Bronchial epithelial cell (primary cell): ENCODE measurements at places on chromosomes 13 and 19.

DNA sequence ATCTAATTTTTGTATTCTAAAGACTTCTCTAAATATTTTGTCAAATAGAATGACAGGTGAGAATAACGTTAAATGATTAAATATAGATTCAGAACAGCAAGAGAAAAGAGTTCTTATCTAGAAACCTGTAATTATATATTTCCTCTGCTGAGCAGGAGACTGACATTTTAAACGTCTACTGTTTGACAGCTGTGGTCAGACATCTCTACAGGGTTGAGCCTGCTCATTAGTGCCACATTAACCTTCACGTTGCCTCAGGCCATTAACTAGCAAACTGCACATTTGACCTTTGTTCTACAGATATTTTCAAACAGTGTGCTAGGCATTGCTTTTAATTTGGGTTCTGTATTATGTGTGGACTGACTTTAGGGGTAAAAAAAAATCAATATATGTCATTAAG lies 347.5 kb downstream of the GPC5 start:
- DNase-seq: no peak

GRCh38 chr13:41708713-41709112 lies 251.4 kb downstream of the RGCC start:
- no peak for DNase-seq

DNA sequence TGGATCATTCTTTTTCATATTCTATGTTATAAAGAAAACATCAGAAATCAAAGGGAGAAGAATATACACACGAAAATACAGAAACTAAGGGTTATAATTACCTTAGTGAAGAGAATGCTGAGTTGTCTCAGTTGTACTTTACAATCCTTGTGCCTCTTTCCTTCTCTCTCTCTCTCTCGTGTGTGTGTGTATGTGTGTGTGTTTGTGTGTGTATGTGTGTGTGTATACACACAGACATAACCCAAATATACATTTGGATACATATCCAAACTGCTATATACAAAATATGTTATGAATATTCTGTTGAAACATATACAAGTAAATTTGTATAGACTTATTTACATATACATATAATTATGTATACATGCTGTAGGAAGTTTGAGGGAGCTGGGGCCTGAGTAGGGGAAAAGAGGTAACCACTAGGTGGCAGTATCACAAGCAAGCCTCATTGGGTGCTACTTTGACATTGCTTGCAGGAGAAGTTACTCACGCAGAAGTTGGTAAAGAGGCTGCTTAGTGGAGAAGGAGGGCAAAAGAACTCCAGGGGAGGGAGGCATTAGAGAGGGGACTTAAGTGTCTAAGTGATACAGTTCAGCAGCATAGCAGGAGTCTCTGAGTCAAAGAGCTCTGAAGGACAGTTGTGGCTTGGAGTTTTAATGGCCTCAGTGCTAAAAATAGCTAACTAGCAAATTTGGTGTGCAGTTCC lies 465.1 kb upstream of the PCDH20 start:
- DNase-seq: peak; percentile 52

DNA sequence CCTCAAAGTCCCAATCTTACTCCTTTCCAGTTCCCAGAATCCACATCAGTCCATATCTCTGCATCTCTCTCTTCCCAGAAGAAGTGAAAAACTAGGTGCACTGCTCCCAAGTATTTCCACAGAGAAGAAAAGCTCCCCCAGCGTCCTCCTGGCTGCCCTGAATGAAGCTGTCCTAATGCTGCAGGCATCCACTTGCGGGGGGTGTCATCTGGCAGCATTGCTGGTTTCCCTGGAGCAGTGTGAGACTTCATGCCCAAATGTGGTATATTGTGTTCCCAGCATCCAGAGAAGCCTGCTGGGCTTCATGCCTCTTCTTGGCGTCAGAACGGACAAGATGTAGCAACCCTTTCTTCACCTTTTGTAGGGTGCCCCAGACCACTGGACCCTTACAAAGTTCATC lies 32.9 kb upstream of the ARHGEF7 start:
- DNase-seq: no peak

GRCh38 chr19:294341-294945 lies 3.2 kb upstream of the PLPP2 start:
- no peak for DNase-seq

GRCh38 chr13:114009590-114010400 lies 35.9 kb upstream of the C13orf46 start:
- no peak for DNase-seq

DNA sequence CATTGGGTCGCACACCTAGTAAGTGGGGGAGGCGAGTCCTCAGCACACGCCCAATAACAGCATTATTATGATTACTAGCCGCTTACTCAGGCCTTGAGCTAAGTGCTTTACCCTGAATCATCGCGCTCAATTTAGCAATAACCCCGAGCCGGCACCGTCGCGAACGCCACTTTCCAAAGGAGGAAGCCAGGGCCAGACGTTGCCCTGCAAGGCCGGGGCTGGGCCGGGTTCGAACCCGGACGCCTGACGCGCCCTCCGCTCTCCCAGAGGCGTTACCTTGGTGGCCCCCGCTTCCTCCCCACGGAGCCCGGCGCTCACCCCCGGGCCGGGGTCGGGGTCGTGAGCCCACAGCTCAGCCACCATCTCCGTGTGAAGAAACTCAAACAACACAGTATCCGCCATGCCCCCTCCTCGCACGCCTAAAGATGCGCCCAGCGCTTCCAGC lies at the start of gene TRAPPC6A:
TRAPPC6A (minus strand) TSS at position 421 of the 445 bp plus-strand sequence; CDS start at position 402, 19 bp downstream.
- peak; percentile 92 for DNase-seq

DNA sequence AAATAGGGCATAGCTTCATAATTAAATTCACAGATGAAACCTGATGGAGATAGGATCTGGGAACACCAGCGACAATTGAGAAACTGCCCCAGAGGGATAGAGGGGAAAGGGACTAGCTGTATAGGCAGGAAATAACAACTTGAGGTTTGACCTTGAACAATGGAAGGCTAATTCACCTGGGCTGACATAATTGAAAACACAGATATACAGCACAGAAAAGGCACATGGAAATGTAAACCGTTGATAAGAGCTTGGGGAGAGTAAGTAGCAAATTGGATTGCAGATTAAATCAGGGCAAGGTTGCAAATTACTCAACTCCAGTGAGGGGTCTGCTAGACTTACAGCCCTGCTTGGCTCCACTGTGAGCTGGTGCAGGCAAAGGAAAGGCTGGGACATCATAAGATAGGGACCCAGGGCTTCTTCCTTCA lies 246.7 kb downstream of the DLEU7 start:
- no peak for DNase-seq

GRCh38 chr13:75855216-75855615 lies 219.1 kb downstream of the LMO7 start:
- DNase-seq: no peak

- no peak for DNase-seq
These were observed 1.1 kb downstream of the LILRA4 start for GRCh38 chr19:54337858-54338230.

GRCh38 chr19:801030-801860 lies 4.0 kb downstream of the PTBP1 start:
- peak; percentile 32 for DNase-seq

- DNase-seq: no peak
These were observed 564 bp downstream of the NLRP12 start for GRCh38 chr19:53823380-53824120.

GRCh38 chr13:43242040-43242439 lies 218.7 kb downstream of the DNAJC15 start:
- no peak for DNase-seq

DNA sequence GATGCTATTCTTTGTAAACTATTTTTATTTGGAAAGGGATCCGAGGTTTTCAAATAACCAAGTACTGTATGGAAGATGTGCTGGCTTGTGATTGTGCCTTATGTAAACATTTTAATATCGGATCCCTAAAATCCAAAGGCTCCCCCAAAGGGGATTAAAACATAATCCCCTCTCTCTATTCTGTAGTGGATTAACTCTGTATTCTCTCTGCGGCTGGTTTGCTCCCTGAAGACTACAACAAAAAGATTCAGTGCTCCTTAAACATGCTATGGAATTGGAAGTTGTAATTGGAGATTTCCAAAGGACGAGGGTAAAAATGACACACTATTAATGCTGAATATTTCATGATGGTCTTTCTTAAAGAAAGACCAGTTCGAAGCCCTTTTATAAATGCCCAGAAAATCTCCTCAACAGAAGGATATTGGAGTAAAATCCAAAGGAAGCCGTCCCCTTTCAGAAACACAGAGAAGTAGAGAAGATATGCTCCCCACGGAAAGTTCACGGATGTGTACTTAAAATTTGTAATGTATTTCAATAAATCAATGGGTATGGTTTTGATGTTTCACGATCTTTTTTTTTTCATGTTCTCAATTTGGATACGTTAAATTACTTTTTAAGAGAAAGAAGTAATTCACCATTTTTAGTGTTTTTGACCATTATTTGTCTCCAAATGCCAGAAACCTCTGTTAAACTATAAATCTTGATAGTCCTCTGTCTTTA lies 6.5 kb downstream of the MAB21L1 start:
- no peak for DNase-seq

GRCh38 chr19:35430409-35431144 lies 17.5 kb upstream of the FFAR2 start:
- no peak for DNase-seq

DNA sequence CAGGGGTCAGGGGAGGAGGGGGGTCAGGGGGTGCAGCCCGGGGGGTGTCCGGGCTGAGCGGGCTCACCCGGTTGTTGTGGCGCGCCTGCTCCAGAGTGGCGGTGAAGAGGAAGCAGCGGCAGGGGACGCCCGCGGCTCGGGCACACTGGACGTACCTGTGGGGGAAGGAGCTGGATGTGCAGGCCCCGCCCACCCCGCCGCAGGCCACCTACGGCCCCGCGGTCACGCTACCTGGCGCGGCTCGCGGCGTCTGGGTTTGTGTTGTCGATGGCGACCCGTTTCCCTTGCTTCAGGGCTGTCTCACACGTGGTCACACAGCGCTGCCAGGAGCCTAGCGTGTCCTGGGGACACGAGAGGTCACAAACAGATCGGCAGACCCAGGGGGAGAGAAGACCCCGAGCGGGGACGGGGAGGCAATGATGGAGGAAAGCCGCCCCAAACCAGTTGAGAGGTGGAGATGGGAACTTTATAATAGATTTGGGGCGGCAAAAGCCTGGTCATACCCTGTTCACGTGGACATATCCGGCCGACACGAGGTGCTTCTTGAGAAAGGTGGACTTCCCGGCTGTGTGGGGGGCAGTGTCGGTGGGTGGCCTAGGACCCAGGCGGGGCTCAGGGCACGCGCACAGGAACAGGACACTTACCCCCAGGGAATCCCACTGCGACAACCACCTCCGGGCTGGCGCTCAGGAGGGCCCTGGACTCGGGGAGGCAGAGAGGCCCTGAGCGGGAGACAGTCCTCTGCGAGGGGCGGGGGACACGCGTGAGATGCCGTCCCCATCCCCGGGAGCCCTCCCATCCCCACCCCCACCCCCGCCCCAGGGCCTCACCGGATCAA lies 5.6 kb downstream of the PNKP start:
- DNase-seq: no peak

GRCh38 chr19:4181053-4181508 lies 1.3 kb downstream of the SIRT6 start:
- DNase-seq: no peak

- no peak for DNase-seq
These were observed 18.2 kb upstream of the STK24 start for GRCh38 chr13:98595134-98595533.

GRCh38 chr13:72537395-72537780 lies 190.0 kb downstream of the MZT1 start:
- no peak for DNase-seq

GRCh38 chr13:78596736-78597601 lies 6.4 kb downstream of the POU4F1 start:
- DNase-seq: no peak

DNA sequence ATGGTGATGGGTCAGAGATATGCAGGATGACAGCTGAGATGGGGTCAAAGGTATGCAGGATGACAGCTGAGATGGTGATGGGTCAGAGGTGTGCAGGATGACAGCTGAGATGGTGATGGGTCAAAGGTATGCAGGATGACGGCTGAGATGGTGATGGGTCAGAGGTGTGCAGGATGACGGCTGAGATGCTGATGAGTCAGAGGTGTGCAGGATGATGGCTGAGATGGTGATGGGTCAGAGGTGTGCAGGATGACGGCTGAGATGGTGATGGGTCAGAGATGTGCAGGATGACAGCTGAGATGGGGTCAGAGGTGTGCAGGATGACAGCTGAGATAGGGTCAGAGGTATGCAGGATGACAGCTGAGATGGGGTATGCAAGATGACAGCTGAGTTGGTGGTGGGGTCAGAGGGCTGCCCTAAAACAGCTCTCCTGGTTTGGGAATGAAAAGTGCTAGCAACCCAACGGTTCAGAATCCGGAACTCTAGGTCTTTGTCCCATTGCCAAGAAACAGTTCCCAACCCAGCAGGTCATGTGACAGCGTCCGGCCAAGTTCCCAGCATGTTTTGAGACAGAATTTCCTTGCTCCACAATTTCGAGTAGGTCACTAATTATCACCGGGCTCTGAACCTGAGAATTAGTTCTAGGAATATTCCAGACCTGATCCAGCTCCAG lies 3.2 kb downstream of the SELENOW start:
- peak; percentile 25 for DNase-seq

- no peak for DNase-seq
These were observed 13.5 kb downstream of the ERICH4 start for GRCh38 chr19:41456342-41456918.

DNA sequence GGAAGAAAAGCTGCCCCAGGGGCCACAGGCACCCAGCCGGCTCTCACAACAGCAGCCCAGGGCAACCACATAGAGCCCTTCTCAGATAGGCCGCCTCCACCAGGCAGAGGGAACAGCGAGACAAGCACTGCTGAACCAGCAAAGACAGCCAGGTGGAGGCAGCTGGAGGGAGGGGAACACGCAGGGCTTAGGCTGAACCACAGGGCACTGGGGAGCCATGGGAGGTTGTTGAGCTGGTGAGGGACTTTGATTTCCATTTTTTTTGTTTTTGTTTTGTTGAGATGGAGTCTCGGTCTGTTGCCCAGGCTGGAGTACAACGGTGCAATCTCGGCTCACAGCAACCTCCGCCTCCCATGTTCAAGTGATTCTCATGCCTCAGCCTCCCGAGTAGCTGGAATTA lies 3.5 kb downstream of the GAMT start:
- DNase-seq: no peak

GRCh38 chr13:43991773-43992201 lies 112.1 kb downstream of the LACC1 start:
- DNase-seq: no peak

GRCh38 chr13:46104868-46105267 lies at the start of gene CPB2:
Gene CPB2 (minus strand): TSS chr13:46105033. CDS start chr13:46105009, 24 bp downstream.
- DNase-seq: no peak
